Stimulated activated CD4-positive, alpha-beta T cell treated with anti-CD3 and anti-CD28 coated beads, TNF-alpha, amount 100 ng/mL, for 4 hours (primary cell): ENCODE measurements at places on chromosomes 3 and 15.

- DNase-seq: no peak
Observed at GRCh38 chr3:143363949-143364348, 244.4 kb downstream of the CHST2 start.

DNA sequence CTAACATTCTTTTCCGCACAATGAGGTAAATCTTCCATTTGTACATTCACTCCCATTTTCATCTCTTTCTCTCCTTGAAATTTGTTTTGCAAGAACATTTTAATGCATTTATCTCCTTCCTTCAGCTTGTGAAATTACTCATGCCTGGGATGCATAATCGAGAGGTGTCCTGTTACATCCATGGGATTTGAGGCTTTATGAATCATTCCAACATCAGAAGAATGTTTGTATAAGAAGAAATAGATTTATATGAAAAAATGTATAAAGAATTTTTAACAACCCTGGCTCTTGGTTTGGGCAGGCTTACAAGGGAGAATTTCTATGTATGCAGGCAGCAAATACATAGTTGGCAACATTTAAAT, 93.2 kb upstream of the MBNL1 start:
- DNase-seq: no peak

DNA sequence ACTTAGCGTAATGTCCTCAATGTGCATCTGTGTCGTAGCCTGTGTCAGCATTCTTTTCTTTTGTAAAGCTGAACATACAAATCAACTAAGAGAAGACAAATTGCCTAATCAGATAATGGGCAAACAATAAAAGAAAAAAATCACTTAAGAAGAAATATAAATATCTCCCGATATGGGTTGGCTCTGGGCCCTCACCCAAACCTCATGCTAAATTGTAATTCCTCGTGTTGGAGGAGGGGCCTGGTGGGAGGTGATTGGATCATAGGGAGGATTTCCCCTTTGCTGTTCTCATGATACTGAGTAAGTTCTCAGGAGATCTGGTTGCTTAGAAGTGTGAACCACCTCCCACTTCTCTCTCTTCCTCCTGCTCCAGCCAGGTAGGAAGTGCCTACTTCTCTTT, 285.0 kb upstream of the LYSMD4 start:
- DNase-seq: no peak

DNA sequence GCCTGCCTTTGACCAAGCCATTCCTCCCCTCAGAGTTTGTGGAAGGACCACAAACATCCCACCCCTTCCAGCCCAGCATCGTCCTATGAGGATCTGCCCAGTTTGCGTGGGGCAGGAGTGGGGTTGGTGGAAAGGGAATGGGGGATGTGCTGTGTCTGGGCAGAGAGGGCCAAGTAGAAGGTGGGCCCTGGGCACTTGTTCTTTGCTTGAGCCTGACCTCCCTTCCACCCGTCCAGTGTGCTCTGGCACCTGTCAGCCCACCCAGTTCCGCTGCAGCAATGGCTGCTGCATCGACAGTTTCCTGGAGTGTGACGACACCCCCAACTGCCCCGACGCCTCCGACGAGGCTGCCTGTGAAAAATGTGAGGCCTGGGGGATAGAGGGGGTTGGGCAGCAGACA, 10.3 kb downstream of the SPINT1 start:
- no peak for DNase-seq

GRCh38 chr3:29520764-29521163, 239.9 kb downstream of the RBMS3 start:
- no peak for DNase-seq

DNA sequence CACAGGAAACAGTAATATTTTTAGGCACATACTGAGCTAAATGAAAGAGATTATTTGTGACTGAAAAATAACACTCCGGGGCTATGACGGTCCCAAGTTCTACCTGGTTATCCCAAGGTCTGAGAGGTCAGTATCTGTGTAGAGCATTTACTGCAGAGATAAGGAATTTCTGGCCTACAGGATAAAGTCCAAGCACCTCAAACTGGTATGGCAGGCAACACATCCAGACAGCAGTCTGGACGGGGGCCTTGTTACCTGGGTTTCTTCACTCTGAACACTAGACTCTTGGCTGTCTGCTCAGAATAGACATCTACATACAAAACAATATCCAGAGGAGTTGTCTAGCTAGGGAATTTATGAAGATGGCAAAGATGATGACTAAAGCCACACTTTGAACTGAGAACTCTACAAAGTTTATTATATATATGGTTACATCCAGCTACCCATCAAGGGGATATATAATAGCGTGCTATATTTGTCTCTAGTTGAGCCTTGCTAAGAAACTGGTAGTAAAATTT, 42.0 kb upstream of the CLRN1 start:
- DNase-seq: no peak

- DNase-seq: no peak
Observed at GRCh38 chr3:57091521-57092273, 31.2 kb downstream of the SPATA12 start.

DNA sequence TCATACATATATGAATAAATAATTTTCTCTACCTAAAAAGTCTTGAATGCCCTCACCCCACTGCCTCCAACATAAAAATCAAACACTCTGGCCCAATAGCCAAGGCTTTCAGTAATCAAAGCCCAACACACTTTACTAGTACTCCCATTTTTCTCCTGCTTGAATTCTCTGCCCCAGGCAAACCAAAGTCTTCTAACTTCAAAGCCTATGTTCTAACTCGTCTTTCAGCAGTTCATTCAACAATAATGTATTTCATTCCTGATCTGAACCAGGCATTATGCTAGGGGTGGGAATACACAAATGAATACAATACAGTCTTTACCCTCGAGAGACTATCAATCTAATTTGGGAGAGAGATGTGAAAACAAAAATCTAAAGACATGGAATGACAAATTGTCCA, 11.4 kb upstream of the ZNF592 start:
- no peak for DNase-seq

GRCh38 chr3:147002721-147003120, 397.6 kb upstream of the PLSCR5 start:
- no peak for DNase-seq

- peak; percentile 36 for DNase-seq
Observed at GRCh38 chr3:37967260-37967881, 23.2 kb upstream of the VILL start.

- DNase-seq: no peak
Observed at GRCh38 chr3:107870943-107871638, 219.7 kb downstream of the CD47 start.

DNA sequence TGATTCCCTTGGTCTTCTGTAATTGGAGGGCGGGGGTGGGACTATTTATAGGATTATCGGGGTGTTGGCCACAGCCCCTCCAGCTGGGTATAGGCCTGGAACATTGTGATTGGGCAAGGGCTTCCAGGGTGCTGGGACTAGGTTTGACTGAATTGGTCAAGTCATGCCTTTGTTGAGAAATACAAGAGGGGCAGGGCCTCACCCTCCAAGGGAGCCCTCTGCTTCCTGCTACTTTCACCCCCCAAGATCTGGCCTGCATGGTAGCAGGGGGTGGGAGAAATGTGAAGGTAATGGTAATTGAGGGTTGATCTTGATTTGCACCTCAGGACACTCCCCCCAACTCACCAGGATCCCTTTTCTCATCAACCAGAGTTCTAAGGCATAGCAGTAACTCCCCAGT, 25.2 kb downstream of the TRIM71 start:
- no peak for DNase-seq

DNA sequence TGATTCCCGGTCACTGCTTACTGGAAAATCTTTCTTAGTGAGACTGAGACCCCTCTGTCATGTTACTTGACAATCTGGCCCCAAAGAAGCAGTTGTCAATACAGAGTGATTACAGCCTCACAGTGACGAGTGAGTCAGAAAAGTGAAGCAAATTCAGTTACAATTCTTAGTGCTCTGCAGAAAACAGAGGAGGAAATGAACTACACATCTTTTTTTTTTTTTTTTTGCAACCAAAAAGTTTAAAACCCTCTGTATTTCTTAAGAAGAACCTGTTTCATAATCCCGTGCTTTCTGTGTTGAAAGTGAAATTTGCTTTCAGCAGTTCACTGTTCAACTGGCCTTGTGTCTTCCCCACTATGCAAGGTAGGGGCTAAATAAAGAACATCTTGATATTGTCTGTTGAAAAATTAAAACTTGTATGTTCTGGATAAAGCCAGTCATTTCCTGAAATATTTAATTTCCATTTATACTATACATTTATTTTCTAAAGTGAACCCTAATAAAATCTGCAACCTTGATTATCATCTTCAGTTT, 1.9 kb downstream of the AQP9 start:
- DNase-seq: no peak

DNA sequence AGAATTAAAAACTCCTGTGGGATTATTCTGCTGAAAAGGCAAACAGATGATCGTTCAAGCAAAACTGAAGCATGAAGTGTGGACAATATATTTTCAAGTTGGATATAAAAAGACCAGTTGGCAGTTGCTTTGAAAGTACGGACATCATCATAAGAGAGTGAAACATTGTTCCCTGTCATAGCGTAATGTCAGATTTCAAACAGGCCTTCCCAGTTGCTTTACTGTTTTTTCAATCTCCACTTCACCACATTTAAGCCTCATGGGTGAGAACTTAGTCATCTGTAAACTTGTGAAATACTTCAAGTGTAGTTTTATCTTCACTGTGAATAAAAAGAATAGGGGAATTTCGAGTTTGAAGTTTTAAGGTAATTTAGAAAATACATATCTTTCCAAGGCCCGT, 435.1 kb upstream of the CNTN3 start:
- no peak for DNase-seq

GRCh38 chr15:99545605-99546004, 20.2 kb upstream of the MEF2A start:
- DNase-seq: no peak

DNA sequence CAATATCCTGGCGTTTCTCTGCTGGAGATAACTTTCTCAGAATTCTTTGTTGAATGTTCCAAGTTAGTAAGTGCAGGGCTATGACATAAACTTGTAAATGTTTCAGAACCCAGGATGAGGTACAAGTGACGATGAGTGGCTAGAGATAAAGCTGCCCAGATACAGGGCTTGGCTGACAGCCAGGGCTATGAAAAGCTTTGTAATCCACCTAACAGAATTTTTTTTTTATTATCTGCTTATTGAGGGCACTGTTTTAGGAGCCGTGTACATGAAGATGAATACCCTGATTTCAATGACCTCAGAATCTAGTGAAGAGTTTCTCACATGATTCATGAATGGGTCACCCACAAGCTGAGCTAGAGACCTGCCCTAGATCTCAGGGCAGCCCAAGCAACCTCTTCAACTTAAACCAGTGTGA, 431.4 kb downstream of the DIPK2A start:
- no peak for DNase-seq

DNA sequence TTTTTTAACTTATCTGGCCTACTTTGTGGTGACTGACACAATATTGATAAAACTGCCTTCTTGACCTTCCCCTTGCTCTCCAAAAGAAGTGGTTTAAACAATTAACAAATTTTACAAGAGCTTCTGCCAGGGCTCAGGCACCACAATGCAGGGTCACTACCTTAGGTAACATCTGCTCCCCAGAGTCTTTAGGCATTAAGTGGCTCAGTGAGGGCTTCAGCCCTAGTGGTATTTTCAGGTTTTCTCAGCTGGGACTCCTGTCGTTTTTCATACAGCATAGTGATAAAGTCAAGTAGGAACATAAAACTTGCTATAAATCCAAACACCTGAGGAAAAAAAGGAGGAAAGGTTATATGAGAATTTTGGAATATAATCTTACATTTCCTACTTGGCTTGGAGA, 18.9 kb downstream of the CMTM6 start:
- no peak for DNase-seq

DNA sequence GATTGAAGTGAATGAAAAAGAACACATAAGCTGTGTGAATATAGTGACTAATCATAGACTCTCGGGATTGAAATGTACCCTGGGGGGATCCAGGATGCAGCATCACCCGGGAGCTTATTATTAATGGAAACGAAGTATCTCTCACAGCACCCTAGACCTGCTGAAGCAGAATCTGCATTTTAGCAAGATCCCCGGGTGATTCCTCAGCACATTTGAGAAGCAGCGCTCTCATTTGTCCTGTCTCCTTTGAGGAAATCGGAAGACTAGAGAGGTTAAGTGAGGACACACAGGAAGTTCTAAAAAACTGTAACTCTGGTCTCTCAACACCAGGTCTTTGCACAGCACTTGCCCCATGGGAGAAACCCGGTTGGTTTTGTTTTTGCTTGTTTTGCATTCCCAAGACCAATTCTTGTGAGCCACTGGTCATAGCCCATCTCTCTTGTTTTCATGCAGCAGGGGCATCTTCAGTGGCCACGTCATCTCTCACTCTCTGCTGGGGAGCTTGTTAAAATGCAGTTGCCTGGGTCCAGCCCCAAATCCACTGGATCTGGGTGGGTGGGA, 30.2 kb downstream of the ZNF710 start:
- DNase-seq: no peak

GRCh38 chr3:184198509-184198908, 12.5 kb downstream of the ABCF3 start:
- no peak for DNase-seq

DNA sequence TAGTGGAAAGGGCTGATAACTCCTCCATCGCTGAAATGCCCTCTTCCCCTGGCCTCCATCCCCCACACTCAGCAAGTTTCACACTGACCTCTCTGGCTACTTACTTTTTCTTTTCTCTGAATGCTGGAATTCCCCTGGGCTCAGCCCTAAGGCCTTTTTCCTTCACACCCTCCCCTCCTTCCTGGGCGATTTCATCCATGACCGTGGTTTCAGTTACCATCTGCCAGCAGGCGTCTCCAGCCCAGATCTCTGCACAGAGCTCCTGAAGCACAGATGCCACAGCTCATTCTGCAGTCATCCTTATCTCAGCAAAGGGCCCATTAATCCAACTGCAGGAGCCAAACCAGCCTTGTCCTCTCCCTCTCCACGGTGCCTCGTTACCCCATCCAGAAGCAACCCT, 114.0 kb downstream of the RFTN1 start:
- no peak for DNase-seq

DNA sequence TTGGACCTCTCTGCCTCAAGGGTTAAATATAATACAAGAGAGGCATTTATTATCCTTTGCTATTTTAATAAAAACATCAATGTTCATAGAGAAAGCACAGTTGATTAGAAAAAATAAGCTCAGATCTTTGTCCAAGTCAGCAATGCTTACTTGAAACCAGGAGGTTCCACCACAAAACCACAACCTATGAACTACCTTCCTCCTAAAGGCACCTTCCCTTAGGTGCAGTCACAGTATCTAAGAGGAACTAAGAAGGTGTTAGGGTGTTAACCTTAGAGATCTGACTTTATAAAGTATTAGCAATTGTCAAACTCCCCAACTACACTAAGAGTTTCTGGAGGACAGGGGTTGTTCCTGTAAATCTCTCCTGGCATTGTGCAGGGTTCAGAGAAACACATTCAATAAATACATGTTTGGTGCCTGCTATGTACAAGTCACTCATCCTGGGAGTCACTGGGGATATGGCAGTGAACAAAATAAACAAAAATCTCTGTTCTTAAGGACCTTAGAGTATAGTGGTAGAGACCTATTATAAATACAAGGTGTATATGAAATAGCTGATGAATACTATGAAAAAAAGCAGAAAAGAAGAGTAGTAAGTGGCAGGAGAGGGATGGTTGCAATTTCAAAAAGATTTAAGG, 208.6 kb downstream of the NFKBIZ start:
- DNase-seq: no peak
